Stimulated activated CD8-positive, alpha-beta memory T cell treated with anti-CD3 and anti-CD28 coated beads, Interleukin-4, amount 100 ng/mL, for 1 hour (primary cell): ENCODE measurements at places on chromosomes 5 and 9.

- peak; percentile 64 for DNase-seq
These were observed 14.8 kb downstream of the AKNA start for GRCh38 chr9:114372921-114373448.

- no peak for DNase-seq
These were observed 737.6 kb upstream of the NUDT12 start for GRCh38 chr5:104299998-104300706.

DNA sequence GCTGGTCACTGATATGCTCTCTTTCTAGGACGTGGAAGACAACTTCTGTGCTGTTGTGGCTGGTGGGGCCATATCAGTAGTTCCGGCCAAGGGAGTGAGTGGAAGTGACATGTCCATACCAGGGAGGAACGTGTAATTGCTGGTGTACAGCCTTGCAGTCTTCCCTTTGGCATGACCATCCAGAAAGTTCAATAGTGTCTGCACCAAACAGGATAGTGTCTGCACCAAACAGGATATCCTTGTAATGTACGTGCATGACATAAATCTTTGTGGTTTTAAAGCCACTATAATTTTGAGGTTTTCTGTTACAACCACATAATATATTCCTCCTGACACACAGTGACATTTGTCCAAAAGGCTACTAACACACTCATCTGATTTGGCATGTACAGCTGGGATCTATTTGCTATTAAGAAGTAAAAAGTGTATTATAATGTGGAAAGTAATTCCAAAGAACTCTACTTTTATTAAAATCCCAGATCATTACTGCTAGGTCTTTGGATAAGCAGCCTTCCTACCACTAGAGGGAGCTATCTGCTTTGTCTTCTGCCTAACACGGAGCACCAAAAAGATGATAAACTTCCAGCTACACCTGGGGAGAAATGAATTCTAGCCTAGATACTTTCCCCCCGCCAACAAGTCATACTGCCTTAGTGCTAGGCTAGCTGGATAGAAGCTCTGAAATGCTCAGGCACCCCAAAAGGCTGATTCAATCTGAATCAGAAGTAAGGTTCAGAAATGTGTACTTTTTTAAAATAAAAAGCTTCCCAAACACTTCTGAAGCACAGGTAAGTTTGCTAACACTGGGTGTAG, 52.7 kb downstream of the RNF145 start:
- no peak for DNase-seq

GRCh38 chr9:135249191-135249590, 161.7 kb downstream of the OLFM1 start:
- no peak for DNase-seq

DNA sequence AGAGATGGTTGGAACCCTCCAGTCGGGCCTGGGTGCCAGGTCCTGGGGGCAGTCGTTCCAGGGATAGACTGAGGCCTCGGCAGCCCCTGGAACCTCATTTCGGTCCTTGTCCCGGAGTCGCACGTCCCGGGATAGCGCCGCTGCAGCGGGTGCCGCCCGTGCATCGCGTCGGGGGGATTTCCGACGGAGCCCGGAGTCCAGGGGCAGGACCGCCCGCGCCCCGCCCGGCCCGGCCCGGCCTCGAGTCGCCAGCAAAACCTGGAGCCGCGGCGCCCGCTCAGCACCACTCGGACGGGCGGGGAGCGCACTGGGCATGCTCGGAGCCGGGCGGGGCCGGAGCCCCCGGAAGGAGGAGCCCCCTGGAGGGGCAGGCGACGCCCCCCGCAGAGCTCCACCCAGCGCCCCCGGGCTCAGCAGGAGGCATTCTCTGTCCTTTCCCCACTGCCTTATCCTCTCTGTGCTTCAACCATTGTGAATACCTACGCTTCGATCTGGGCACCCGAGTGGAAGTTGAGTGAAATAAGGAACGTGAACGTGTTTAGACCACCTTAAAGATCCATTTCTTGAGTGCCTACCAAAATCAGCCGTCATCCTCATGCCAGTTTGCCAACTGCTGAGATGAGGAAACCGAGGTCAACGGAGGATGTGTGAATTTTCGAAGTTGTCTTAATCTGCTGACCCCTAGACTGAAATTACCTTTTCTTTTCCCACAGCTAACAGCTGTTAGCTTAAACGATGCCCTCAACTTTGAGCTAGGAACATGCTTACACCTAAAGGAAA, 1.7 kb upstream of the PTPN3 start:
- no peak for DNase-seq

- no peak for DNase-seq
These were observed 60.5 kb downstream of the CDC42SE2 start for GRCh38 chr5:131324303-131324702.
